ENCODE measurements at places on chromosomes 12 and 14.

DNA sequence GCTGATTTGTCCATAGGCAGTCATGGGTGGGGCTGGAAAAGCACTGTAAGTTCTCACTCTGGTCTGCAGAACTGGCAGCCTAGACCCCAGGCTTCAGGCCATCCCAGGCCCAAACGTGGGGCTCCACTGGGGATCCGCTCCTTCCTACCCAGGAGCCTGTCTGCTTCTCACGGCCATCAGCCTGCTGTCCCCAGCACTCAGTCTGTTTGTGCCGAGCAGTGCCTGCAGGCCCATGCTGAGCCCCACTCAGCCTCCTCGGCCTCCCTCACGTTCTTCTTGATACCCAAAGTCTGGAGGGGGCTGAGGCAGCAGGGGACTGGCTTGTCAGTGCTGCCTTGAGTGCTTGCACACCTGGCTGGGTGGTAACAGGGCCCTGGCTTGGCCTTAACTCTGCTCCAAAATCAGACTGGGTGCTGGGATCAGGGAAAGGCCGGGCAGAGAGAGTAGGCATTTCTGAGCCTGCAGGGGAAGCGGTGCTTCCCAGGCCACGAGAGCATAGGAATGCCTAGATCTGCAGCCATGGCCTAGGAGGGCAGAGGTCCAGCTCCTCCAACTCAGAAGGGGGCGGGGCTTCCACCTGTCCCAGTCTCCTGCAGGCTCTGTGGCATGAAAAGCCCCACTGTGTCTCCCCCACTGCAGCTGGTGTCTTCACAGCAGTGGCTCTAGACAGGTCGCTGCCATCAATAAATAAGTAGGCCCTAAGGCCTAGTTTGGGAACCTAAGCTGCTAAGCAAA is 772.4 kb upstream of the FBXO33 start:
- no peak for DNase-seq

DNA sequence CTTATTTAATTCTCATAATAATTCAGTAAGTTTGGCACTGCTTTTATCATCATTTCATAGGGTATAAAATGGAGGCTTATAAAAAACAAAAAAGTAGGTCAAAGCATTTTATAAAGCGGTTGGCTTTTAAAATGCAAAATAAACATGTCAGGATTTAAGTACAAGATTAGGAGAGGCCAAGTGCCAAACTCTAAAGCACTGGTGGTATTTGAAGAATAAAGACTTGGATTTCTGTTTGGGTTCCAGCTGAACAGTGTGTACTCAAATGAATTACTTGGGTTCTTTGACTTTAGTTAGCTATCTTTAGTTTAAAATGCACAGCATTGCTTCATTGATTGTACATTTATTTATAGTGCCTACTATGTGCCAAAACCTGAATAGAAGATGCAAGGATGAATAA is 966.6 kb upstream of the SEL1L start:
- DNase-seq = no peak

GRCh38 chr12:109170324-109170723 is 53.9 kb downstream of the ACACB start:
- DNase-seq = no peak

GRCh38 chr14:62710811-62711210 is 334.4 kb downstream of the KCNH5 start:
- DNase-seq = no peak

DNA sequence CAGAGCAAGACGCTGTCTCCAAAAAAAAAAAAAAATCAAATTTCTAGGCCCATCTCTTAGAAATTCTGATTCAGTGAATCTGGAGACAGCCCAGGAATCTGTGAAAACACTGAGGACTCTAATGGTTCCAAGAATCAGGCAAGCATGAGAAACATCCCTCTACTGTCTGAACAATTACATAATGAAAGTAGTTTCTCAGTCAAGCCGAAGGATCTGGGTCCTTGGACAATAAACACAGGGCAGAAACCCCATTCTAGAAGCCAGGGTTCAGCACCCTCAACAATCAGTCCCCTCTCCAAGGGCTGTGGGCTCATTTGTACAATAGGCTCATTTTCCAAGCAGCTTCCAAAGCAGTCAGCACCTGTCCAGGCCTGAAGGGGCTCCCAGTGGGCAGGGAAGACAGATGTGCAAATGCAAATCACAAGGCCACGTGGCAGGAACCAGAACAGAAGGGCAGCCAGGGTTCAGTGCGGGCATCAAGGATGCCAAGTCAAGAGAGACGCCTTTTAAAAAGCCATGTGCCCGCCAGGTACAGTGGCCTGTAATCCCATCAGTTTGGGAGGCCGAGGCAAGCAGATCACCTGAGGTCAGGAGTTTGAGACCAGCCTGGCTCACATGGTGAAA is 96.1 kb downstream of the KSR2 start:
- no peak for DNase-seq

DNA sequence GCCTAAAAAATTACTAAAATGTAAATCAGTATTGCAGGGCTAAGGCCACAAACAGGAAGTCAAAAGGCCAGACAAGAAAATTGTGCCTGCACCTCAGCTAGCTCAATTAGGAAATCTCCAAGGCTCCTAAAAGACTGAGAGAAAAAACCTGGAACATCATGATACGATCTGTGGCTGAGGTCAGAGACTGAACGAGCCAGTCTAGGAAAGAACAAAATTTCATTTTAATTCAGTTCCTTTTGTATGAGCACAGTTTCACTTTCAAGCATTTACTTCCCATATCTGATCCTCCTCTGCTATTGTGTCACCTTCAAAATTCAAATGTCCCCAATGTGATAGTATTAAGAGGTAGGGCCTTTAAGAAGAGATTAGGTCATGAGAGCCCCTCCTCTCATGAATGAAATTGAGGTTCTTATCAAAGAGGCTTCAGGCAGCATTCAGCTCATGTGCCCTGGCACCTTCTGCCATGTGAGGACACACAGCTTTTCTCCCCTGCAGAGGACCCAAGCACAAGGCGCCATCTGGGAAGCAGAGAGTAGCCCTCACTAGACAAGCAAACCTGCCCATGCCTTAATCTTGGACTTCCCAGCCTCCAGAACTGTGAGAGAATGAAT is 14.8 kb downstream of the PRKAB1 start:
- no peak for DNase-seq

- DNase-seq = no peak
Observed at GRCh38 chr14:22471545-22472121, 117.4 kb downstream of the DAD1 start.

GRCh38 chr14:81234278-81234677 is 13.5 kb upstream of the GTF2A1 start:
- no peak for DNase-seq

DNA sequence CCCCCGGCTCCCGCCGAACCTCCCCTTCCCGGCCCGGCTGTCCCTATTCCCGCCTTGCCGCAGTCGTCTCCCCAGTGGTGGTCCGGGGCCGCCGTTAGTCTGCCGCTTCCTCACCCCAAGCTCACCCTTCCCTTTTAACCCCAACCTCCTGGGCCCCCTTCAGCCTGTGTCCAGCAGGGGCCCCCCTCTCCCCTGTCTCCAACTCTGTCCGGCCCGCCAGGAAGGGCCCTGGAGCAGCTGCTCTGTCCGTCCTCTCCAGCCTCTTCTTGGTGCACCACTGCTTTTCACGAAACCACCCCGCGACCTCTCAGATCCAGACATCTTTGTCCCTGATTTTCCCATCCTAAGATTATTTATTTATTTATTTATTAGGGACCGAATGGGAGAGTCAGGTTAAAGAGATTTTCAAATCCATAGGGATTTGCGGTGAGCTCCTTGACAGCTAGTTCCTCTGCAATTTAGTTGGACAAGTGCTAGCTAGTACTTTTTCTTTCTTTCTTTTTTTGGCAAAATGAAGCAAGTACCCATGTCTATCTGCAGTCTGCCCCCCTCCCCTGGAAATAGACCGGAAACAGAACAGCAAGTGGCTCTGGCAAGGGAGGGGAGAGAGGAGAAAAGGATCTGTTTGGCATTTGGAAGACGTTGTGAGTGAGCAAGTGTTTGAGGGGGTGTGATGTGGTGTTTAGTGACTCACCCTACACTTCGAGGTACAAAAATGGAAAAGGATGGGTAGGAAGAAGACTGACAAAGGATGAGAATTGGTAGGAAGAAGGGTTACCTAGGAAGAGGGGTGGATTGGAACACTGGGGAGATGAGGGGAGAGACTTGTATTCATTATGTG is 632 bp downstream of the UBR7 start:
- no peak for DNase-seq

All from NCI-H1048 (cell line).